ENCODE measurements at places on chromosomes 13 and 19. TPM values are rescaled to one million over a fixed set of nuclear protein-coding genes. Genes with fewer than 3 reads are reported as not detected.
A peak's percentile ranks its signal among the peaks of the same experiment; 100 is the strongest.

GRCh38 chr13:28501547-28501946, 6.6 kb upstream of the FLT1 start:
- DNase-seq: no peak

GRCh38 chr13:102584434-102584833, 12.4 kb upstream of the TPP2 start:
- no peak for DNase-seq

GRCh38 chr19:42360787-42361544, 29.1 kb downstream of the CNFN start:
- no peak for DNase-seq

- DNase-seq: no peak
Observed at GRCh38 chr19:39518458-39518857, 3.5 kb downstream of the SELENOV start.

DNA sequence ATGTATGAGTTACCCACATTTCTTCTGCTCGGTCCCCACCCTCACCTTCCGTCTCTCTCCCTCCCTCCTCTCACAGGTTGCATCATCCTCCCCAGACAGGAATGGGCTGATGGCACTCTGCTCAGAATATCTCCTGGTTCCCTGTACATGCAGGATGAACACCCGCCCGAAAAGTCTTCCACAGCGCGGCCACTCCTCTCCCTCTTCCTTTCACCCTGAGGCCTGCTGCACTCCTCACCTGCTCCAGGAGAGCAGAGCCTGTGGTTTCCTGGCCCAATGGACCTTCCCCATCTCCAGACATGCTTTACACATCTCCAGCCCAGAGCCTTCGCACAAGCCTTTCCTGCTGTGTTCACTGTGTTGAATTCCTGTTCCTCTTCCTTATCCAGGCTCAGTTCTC, 40.9 kb downstream of the GSX1 start:
- no peak for DNase-seq

GRCh38 chr13:69947582-69947981, 160.0 kb upstream of the ATXN8OS start:
- no peak for DNase-seq

DNA sequence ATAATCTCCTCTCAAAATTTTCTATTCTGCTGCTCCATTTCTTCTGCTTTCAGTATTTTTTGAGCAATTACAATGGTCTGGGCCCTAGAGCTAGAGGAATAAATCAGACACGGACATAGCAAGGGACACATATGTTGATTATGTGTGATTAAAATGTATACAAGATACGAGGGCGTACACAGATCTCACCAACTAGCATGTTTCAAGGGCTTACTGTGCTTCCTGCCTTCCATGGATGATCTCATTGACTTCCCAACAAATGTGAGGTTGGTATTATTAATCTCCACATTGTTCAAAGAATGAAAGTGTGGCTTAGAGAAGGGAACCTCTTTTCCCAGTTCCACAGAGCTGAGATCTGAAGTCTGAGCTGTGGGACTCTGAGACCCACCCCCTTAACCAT, 9.1 kb downstream of the PLD3 start:
- DNase-seq: no peak

DNA sequence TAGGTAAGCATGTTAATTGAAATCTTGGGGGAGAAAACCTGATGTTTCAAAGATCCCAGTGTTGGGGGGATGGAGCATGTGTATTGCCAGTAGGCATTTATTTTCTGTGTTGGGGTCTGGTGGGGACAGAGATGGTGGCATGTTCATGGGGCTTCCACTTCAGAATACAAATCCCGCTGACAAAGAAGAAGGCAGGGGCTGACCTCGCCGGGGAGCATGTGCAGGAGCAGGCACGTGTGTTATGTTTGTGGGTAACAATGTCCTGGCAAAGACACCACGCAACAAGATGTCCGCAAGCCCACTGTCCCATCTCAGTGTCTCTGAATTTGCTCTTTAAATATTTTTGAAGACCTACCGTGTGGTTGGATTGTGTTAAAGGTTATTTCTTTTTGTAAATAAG, 164.5 kb downstream of the TEX29 start:
- DNase-seq: no peak

DNA sequence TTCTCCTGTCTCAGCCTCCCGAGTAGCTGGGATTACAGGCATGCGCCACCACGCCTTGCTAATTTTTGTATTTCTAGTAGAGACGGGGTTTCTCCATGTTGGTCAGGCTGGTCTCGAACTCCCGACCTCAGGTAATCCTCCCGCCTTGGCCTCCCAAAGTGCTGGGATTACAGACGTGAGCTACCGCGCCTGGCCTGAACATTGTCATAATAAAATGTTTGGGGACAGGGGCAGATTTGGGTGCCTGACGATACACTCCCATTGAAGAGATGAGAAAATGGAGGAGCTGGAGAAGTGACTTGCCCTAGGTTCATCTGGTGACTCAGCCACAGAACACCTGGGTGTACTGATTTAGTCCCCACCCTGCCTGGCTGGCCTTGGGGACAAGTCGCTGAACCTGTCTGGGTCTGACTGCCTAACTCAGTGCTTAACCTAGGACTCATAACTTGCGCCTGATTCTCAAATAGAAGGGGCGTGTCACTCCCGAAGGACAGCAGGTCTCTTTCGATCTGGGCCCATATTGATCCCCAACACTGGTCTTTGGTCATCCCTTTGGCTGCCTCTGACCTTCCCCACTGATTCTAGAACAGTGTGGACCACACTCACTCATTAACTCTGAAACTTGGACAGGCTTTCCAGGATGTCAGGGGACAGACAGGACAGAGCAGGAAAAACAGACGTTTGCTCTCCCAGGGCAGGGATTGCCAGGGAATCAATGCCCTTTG, 7.6 kb upstream of the BICRA start:
- DNase-seq: no peak

GRCh38 chr19:54266133-54266532, 9.1 kb upstream of the LILRB5 start:
- peak; percentile 55 for DNase-seq

GRCh38 chr13:113585896-113586295, 1.3 kb downstream of the TFDP1 start:
- DNase-seq: no peak

DNA sequence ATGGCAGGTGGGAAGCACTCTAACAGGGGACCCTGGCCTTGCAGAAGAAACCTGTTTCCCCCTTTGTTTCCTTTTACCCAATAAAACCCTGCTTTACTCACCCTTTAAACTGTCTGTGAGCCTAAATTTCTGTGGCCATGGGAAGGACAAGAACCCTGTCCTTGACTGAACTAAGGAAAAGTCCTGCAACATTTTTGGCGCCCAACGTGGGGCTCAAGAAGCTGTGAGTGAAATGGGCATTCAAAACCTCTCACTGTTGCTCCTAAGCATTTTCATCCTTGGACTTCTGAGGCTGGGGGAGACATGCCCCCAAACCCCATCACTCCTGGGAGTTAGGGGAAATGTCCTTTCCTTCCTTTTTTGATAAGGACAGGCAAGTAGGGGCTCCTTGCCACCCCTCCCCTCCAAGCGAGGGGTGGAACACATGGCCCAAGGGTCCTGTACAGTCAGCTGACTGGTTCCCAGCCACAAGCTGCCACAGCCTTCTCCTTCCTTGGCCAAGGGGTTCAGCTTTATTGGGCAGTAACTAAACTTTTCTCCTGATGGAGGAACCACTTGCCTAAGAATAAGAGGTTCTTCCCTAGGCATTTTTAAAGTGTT, 381.6 kb downstream of the KLF5 start:
- no peak for DNase-seq

GRCh38 chr13:111049791-111050538, 65.1 kb upstream of the ARHGEF7 start:
- no peak for DNase-seq

DNA sequence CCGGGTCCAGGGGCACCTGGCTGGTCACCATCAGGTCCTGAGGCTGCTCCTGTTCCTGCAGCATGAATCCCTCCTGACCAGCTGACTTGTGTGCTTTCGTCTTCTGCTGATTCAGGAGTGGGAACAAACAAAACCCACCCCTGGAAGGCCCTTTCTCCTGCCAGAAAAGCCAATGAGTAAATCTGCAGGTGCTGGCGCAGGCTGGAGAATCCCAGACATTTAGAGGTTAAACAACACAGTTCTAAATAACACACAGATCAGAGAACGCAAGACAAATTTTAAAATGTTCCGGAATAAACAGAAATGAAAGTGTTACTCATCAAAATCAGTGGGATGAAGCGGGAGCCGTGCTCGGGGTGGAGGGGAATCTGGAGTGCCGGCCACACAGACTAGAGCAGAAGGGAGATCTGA, 60.6 kb upstream of the C13orf46 start:
- DNase-seq: no peak

DNA sequence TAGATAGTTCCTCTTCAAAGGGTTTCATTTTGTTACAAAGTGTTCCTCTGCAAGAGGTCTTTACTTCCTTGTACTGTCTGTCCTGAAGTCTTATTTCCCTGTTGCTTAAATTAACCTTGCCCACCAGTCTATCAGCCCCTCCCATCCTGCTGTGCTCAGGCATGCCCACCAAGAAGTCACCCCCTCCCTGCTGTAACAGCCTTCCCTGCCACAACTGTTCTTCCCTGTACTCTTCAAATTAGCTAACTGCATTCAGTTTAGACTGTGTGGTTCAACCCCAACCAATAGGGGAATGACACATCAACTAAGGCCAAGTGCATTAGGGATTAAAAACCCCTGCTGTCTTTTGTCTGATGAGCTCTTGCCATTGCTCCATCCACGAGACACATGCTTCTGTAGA, 34.4 kb upstream of the ZNF562 start:
- no peak for DNase-seq

GRCh38 chr19:54100561-54100960, at the start of gene OSCAR:
TSS of gene OSCAR (minus strand) at chr19:54100803. CDS start at chr19:54100792, 11 bp downstream.
- no peak for DNase-seq

GRCh38 chr13:108681986-108682575, 52.7 kb downstream of the MYO16 start:
- DNase-seq: no peak

GRCh38 chr19:49588365-49589122, 2.4 kb upstream of the PRR12 start:
- DNase-seq: peak; percentile 29

DNA sequence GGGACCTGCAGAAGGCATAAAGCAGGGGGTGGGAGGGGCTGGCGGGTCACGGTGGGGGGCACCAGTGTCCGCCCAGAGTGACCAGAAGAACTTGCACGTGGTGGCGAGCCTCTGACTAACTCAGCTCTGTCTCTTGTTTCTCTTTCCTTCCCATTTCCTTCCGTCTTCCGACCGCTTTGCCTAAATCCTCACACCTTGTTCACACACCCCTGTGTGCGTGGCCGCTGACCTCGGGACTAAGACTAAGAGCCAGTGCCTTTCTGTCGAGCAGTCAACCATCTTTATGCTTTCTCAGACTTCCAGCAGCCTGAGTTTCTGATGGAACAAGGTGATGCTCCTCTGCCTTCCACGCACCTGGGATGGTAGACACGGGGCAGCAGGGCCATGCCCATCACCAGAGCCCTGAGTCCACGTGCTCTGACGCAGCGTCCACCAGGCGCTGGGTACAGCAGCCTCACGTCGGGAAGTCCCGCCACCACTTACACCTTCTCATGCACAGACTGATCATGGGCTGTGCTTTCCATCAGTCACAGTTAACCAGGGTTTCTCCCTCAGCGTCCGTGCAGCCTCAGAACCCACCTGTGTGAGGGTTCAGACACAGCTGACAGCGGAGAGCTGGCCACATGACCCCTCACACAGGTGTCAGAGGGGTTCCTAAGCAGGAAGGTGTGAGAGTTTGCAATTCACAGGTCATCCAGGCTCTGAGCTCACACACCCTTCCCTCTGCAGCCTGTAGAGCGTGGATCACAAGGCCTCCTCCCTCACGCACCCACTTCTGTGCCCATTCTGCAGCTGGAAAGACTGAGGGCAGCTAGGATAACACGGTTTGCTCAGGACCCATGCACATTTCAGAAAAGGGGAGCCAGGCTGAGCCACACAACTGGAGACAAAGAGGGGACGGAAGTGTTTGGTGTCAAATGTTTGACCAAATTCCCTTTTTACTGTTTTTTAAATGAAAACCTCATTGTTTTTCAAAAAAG, 90.7 kb upstream of the MCF2L start:
- no peak for DNase-seq

GRCh38 chr13:30165796-30166195, 141.6 kb downstream of the KATNAL1 start:
- no peak for DNase-seq

DNA sequence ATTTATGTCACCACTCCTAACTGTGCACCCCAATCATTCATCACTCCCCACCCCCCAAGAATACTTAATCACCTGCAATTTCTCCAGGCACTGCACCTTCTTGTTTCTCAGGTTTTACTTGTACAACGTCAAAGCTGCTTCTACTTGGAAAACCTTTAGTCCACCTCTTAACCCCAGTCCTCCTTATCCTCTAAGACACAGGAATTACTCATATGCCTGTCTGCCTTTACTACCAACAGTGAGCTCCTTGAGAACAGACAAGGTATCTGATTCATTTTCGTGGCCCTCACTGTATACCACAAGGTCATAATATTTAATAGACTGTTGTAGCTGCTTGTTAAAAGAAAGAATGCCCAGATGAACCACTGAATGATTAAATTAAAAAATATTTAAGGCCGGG, 21.0 kb upstream of the NDFIP2 start:
- DNase-seq: no peak

- no peak for DNase-seq
Observed at GRCh38 chr19:29807870-29808405, 3.9 kb upstream of the CCNE1 start.

GRCh38 chr19:39078436-39079200, 5.5 kb upstream of the ACP7 start:
- DNase-seq: no peak

- DNase-seq: peak; percentile 85
Observed at GRCh38 chr19:51441410-51442390, 16.6 kb downstream of the SIGLEC8 start.

GRCh38 chr19:28883241-28883693, 329.7 kb downstream of the UQCRFS1 start:
- DNase-seq: no peak

GRCh38 chr19:46842791-46843190, 7.9 kb downstream of the AP2S1 start:
- no peak for DNase-seq

- no peak for DNase-seq
Observed at GRCh38 chr13:94811753-94812152, 99.4 kb upstream of the SOX21 start.

- peak; percentile 16 for DNase-seq
Observed at GRCh38 chr13:21637296-21637695, 33.3 kb upstream of the MICU2 start.

GRCh38 chr19:4278419-4279266, at the start of gene SHD:
TSS of gene SHD (plus strand) at chr19:4279266. CDS start at chr19:4280064, 798 bp downstream.
- DNase-seq: no peak

- DNase-seq: no peak
Observed at GRCh38 chr13:44347301-44347700, 26.3 kb upstream of the SERP2 start.

Gene THSD1
- total RNA-seq: 0.11 TPM

Gene HCN2
- total RNA-seq: 0.20 TPM

Gene IFNL1
- total RNA-seq: not detected

Gene HSH2D
- total RNA-seq: 9.2 TPM

Gene ZNF99
- total RNA-seq: not detected

Gene TMEM86B
- 6.9 TPM for total RNA-seq

Gene KLK14
- 1.4 TPM for total RNA-seq

Gene FXYD3
- total RNA-seq: 0.63 TPM

Gene SCGB2B2
- total RNA-seq: 0.32 TPM

Gene ZNF358
- total RNA-seq: 5.6 TPM

Gene SULT2B1
- total RNA-seq: not detected

Gene SULT2A1
- total RNA-seq: 0.16 TPM

Gene CNN1
- 0.25 TPM for total RNA-seq

Gene RNF17
- total RNA-seq: not detected

Gene GIPC3
- 0.40 TPM for total RNA-seq

Gene PGLYRP2
- total RNA-seq: not detected

Gene PNMA8B
- 0.11 TPM for total RNA-seq

Gene WDR87
- total RNA-seq: not detected

Gene CYP2A7
- not detected for total RNA-seq

Gene ADGRE3
- not detected for total RNA-seq

Data from activated T-cell treated with anti-CD3 and anti-CD28 coated beads, Interleukin-2, amount 50 U/mL, for 4 hours (primary cell).